ENCODE measurements at places on chromosomes 12 and 14.
A peak's percentile ranks its signal among the peaks of the same experiment; 100 is the strongest.

- peak; percentile 88 for DNase-seq
Observed at GRCh38 chr14:88554457-88555286, at the start of gene PTPN21. Gene PTPN21, minus strand, starts transcription at chr14:88555007. Its CDS starts 4,590 bp downstream, at chr14:88550417.

DNA sequence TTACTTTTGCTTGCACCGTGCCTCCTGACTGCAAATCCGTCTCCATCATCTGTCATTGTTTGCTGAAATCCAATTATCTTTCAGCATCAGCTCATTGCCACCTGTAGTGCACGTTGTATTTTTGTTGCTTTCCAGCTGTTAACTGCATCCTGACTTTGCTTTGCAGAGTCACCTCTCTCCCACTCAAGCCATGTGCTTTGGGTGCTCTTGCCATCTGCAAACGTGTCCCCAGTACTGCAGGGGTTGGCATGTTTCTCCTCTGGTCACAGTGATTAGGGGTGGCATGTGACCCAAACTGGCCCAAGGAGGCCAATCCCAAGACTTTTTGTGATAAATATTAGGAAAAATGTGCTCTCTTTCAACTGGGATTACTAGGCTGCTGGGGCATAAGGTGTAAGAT lies 10.5 kb upstream of the TMED2 start:
- DNase-seq, result no peak

- no peak for DNase-seq
Observed at GRCh38 chr14:78592616-78593219, 422.5 kb downstream of the NRXN3 start.

DNA sequence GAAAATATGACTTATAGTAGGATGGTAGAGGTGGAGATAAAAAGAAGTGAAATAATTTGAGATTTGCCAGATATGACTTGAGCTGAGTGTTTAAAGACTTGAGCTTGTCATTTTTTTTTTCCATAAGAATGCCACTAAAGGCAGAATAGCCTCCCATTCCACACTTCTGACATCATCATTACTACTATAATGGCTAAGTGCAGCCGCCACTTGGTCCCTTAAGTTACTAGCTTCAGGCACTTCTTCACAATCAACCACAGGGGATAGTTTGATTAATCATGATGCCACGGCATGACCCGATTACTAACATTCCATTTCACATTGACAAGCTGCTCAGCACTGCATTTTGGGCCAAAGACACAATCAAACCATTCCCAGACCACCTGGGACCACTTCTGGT lies 127.9 kb downstream of the EFCAB11 start:
- DNase-seq, result peak; percentile 75

Data from eye (tissue), 1 donor.